ENCODE measurements at places on chromosomes 7 and 10.

DNA sequence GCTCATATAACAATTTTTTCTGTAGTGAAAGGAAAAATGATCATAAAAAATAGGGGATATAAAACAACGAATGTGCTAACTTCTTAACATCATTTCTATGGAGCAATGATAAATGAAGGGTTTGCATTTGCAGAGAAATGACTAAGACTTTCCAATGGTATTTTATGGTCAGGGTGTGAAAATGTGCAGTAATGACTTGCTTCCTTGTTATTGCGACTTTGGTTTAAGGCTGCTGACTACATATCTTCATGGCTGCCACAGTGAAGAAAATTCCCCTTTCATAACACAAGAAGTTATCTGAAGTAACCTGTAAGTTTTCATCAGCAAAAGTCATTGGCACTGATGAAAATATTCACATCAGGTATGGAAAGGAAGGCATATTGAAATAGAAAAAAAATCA is 166.1 kb upstream of the NRG3 start:
- DNase-seq: no peak

DNA sequence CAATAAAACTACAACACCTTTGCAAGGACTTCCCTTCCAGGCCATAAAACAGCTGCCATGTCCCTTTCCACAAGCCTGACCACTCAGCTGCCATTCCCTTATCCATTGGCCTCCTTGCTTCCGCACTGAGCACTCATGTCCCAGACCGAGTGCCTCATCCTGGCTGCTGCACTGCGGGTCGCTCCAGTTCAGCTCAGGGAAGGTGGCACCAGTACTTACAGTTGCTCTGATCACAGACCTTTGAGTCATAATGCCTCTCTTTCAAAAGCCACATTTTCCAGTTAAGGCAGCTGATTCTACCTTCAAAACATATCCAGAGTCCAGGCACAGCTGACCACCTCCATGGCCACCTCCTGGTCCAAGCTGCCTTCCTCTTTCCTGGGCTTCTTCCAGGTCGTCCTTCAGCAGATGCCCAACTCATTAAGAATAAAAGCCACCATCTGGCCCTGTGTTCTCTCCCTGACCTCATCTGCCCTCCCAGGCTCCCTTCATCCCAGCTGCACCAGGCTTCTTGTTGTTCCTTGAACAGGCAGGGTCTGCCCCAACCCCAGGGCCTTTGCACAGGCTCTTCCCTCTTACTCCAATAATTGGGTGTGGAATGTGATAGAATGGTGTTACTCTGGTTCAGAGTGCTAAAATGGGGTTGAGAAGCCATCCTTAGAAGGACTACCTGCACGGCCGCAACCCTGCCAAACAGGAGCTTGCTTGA is 64.5 kb downstream of the RAMP3 start:
- DNase-seq: no peak

- no peak for DNase-seq
These were observed 261.4 kb downstream of the MTERF1 start for GRCh38 chr7:91618776-91619765.

DNA sequence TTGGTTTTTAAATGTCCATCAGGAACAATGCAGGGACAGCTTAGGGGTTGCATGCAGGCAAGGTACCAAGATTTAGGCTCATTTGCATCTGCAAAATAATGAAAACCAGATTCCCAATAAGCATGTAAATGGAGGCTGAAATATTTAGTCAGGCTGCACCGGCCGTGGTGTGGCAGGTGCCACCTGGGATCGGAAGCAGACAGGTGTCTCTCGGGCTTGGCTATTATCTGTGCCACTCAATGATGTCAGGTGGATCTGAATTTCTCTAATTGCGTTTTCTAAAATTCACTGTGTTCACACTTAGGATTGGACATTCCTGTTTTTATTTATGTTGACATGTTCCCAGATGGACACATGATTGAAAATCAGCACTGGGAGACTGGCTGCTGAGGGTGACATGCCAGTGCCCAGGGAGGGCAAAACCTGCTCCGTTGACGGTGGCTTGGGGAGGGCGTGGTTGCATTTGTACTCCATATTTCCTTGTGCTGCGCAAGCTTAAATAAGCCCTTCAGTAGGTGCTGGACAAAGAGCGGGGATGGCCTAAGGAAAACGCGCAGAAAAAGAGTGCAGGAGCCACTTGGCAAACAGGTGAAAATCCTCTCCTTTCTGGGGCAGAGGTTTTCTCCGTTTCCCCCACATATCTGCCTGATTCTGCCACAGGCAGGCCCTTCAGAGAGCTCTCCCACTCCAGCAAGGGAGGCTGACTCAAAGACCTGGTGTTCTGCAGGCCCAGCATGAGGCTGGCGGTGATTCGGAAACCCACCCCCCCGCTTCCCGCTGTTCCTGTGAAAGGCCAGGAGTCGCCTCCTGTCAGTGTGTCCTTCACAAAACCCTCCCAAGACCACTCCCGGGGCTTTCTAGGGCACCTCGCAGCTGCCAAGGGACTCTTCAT is 142.5 kb downstream of the WDR37 start:
- no peak for DNase-seq

- DNase-seq: no peak
These were observed 85.0 kb downstream of the MPP7 start for GRCh38 chr10:28217848-28218247.

DNA sequence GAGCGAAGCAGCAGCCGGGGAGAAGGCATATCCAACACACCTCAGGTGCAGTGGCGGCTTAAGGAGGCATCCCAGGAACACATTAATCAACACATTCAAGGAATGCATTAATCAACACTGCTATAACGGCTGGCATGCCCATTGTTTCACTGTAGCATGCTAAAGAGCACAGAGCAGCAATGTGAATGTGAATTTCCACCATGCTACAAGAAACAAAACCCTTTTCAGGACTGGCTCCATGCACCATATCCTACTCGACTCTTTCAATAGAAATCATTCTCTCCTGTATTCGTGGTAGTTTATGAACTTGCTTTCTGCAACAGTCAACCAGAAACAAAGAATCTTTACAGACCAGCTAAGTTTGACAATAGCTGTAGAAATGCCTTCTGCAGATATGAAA is 149.0 kb downstream of the NRCAM start:
- no peak for DNase-seq

- no peak for DNase-seq
These were observed 136.2 kb upstream of the RET start for GRCh38 chr10:42940487-42941294.

DNA sequence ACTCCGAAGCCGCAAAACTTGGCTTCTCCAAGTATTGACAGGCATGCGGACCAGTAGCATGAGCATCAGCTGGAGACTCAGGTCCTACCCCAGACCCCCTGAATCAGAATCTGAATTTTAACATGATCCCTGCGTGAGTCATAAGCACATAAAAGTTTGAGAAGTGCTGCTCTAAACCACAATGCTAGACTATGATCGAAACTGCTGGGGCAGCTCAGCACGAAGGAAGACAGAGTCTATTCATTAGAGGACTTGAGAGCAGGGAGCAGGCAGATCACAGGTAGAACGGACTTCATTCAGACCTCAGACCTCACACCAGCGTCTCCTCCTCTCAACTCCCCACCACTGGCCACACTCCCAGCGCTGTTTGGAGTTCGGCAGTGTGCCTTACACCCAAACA is 16.9 kb downstream of the CAMK2G start:
- no peak for DNase-seq

DNA sequence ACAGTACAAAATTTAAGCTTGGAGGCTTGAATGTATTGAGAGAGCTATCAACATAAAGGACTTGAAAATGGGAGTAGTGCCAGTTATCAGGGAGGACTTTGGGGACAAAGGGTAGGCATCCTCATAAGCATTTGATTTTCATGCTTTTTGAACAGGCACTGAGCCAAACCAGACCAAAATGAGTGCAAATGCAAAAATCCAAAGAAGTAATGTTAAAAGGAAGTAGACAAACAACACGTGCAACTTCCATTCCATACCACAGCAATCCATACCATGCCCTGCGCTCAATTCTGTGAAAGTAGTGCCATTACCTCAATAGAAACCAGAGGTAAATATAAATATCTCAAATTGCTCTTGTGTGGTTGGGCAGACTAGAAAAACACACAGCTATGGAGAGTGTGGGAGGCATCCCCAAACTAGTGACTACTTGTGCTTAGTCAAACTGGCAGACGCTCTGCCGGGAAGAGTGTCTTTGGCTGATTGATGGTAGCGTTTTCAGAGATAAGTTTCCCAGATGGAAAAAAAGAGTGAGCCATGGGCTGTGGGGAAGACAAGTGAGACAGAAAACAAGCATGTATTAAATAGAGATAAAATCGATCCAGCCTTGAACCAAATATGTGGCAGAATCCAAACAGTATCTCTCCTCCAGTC is 161.5 kb downstream of the CREB5 start:
- no peak for DNase-seq

- no peak for DNase-seq
These were observed 168.4 kb downstream of the SORCS3 start for GRCh38 chr10:104809288-104810090.

DNA sequence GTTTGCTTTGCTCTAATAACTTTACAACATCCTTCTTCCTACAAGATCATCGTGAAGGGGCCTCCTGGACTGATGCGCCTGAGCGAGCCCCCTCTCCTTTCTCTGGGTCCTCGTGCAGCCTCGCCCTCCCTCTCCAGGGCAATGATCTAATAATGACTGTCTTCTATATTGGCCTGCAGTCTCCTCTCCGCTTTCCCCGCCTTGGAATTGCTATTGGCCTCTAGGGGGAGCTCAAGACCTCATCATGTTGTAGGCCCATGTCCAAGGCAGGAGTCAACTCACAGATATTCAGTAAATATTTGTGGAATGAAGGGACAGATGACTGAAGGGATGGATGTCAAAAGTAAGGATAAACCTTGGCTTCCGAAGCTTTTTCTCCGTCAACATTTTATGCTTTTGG is 1180.3 kb downstream of the TYW1 start:
- DNase-seq: no peak

DNA sequence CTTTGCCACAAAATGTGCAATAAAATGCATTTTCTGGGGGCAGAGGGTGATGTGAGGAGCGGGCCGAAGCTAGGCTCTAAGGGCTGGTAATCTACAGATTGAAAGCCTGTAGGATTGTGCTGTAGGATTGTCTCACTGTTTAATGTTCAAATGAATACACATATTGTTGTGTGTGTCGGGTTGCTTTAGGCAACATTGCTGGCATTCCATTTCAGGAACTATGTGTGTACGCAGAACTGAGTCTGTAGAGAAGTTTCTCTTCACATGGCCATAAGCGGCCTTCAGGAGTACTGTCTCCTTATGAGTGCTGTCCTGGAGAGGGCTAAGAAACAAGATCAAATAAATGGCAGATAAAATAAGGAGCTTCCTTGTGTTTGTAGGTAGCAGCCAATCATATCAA is 540.2 kb downstream of the GATA3 start:
- DNase-seq: no peak

- no peak for DNase-seq
These were observed 17.3 kb downstream of the TLL2 start for GRCh38 chr10:96496281-96496925.

- no peak for DNase-seq
These were observed 69.0 kb downstream of the TNRC18 start for GRCh38 chr7:5354460-5355232.

DNA sequence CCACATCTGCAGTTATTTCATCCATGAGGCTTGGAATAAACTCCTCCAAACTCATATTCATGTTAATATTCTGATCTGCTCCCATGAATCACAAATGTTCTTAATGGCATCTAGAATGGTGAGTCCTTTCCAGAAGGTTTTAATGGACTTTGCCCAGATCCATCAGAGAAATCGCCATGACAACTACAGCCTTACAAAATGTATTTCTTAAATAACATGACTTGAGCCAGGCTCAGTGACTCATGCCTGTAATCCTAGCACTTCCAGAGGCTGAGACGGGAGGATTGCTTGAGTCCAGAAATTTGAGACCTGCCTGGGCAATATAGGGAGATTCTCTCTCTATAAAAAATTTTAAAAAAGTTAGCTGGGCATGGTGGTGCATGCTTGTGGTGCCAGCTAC is 102.1 kb upstream of the TMEM168 start:
- DNase-seq: no peak

- DNase-seq: no peak
These were observed 8.9 kb downstream of the C10orf53 start for GRCh38 chr10:49688261-49688846.

GRCh38 chr10:31644931-31645633 is 283.5 kb downstream of the ARHGAP12 start:
- DNase-seq: no peak

GRCh38 chr7:305410-306151 is 15.6 kb downstream of the FOXL3 start:
- DNase-seq: no peak

- DNase-seq: no peak
These were observed 50.3 kb downstream of the TNRC18 start for GRCh38 chr7:5373300-5373699.

- DNase-seq: no peak
These were observed 676 bp downstream of the TCAF1 start for GRCh38 chr7:143901332-143901667.

DNA sequence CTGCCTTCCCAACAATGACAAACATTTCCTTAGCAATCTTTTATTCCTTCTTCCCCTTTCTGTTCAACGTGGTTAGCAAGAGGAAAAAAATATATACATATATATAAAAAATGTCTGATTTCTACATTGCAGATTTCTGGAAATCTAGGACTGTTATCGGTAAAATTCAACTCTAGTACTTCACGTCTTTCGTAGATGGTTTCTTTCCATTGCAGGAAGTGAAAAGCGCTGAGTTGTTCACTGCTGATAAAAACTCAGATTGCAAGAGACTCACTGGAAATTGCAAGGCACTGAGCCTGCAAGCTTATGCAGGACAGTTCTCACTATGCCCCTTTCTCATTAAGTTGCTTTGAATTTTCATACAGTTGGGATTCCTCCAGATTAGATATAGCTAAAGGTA is 23.9 kb downstream of the KIN start:
- DNase-seq: no peak

DNA sequence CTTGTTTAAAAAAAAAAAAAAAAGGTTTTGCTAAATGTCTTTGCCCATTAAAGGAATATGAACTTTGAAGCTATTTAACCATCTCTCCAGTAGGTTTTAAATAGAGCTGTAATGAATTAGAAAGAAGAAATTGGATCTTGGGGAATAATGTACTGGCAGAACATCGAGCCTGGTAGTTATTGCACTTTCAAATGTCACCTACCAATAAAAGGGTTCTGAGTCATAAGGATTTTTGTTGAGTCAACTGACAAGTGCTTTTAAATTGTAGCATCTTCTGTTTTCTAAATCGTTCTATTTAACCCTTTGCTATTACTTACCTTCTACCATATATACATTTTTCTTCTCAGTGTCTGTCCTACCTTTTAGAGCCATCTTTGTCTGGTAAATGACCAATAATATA is 10.7 kb downstream of the CUTC start:
- no peak for DNase-seq
